ENCODE measurements at places on chromosomes 3 and 15.
A peak's percentile ranks its signal among the peaks of the same experiment; 100 is the strongest.

GRCh38 chr3:102024270-102024904 is 175.1 kb downstream of the NFKBIZ start:
- DNase-seq = no peak

- DNase-seq = no peak
These were observed 33.3 kb downstream of the ATG7 start for GRCh38 chr3:11305509-11305908.

GRCh38 chr3:72516361-72516760 is 331.9 kb downstream of the SHQ1 start:
- no peak for DNase-seq

DNA sequence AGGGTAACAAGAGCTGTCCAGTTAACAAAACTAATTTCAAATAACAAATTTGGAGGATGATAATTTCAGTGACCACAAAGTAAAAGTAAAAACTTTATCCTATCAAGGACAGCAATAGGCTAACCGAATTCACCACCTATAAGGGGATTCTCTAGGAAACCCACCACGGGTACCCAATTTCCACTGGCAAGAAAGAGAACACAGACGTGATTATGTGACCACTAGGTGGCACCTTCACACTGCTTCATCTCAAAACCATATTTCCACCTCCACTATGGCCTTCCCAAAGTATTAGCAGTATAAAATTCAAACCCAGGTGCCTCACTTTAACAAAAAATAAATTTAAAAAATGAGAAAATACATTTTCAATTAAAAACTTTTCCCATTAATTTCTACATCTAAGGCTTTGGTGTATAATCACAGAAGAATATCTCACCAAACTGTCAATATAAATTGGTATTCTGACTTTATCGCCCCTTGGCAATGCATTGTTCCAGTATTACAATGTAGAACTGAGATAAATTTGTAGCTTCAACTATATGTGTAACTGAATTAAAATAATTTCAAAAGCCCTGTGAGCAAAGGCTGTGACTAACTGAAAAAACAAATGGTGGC is 96.5 kb downstream of the FSIP1 start:
- DNase-seq = peak; percentile 39

- DNase-seq = no peak
These were observed 30.9 kb upstream of the MUC13 start for GRCh38 chr3:124965413-124965812.

- no peak for DNase-seq
These were observed 1.9 kb upstream of the PLCD1 start for GRCh38 chr3:38031022-38031994.

GRCh38 chr3:172276103-172276502 is 172.2 kb downstream of the GHSR start:
- DNase-seq = peak; percentile 40

DNA sequence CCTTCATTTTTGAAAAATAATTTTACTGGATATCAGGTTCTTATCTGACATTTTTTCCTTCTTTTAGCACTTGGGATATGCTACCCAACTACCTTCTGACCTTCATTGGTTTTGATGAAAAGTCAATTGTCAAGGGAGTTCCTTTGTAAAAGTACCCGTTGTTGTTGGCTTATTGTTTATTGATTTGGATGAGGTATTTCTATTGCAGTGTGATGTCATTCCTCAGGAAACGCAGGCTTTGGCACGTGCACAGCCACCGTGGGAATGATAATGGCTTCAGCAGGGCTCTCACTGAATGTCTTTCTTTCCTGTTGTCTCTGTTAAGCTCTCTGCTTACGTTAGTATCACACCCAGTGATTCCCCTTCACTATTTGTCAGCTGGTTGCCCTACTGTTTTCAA is 944.6 kb downstream of the CADM2 start:
- DNase-seq = no peak

GRCh38 chr3:15055019-15055557 is 10.0 kb downstream of the MRPS25 start:
- DNase-seq = no peak

GRCh38 chr15:78149805-78150751 is 916 bp downstream of the IDH3A start:
- peak; percentile 24 for DNase-seq

GRCh38 chr3:50661321-50661837 is 13.3 kb upstream of the DOCK3 start:
- no peak for DNase-seq

DNA sequence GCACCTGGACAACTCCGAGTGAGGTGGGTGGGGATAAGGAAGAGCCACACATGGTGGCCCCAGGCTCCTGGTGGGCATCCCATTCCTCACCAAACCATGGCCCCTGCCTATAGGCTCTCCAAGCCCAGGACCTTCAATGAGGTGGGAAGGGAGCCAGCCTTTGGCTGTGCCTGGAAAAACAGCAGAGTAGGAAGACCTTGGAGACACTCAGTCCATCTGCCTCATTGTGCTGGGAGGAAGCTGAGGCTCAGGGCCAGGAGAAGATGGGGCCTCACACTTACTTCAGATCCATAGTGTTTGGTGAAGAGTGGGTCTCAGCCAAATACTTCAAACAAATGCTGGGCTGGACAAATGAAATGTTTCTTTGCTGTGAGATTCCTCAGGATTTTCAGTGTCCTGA is 47.4 kb upstream of the APEH start:
- DNase-seq = no peak

DNA sequence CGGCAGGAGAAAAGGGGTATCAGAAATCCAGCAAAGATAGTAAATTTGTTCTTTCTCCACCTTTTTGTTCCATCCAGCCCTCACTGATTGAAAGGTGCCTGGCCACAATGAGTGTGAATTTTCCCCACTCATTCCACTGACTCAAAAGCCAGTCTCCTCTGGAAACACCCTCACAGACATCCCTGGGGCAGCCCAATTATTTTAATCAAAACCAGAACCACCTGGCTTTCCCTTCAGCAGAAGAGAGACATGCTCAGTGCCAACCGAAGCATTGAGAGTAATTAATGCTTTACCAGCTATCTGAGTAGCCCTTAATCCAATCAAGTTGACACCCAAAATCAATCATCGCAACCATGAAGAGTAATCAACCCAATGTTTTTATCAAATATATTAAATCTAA is 1129.6 kb upstream of the GBE1 start:
- no peak for DNase-seq

DNA sequence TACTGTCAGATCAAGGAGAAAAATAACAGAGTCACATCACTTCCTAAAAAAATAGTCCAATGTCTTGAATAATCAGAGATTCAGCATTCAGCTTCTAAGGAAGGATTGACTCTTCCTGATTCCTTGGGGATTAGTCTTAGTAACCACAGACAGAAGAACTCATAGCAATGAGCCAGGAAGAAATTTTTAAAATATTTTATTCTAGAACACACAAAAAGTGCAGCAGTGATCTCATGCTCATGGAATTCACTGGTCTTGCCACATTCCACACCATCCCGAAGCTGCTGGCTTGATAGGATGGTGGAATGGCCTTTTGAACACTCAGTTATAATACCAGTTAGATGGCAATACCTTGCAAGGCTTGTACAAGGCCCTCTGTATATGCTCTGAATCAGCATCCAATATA is 43.0 kb upstream of the ABI3BP start:
- no peak for DNase-seq

- DNase-seq = no peak
These were observed 16.9 kb downstream of the VPS18 start for GRCh38 chr15:40911141-40911540.

GRCh38 chr15:92889390-92890107 is 10.6 kb upstream of the CHD2 start:
- DNase-seq = no peak

DNA sequence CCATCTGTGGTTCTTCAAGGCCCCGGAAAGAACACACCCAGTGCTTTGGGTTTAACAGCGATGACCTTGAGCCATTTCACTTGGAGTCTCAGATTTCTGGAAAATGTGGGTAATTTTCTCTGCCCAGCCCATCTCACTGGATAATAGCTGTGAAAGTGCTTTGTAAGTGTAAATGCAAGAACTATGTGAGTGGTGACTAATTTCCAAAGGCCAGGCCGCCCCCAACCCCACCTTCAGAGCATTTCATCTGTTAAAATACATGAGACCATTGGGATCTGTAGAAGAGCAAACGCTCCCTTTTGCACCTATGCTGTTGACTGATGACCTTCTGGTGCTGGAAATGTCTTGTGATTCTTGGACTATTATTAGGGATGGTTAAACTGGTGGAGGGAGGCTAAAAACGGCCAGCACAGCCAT is 196.8 kb upstream of the LPP start:
- no peak for DNase-seq

DNA sequence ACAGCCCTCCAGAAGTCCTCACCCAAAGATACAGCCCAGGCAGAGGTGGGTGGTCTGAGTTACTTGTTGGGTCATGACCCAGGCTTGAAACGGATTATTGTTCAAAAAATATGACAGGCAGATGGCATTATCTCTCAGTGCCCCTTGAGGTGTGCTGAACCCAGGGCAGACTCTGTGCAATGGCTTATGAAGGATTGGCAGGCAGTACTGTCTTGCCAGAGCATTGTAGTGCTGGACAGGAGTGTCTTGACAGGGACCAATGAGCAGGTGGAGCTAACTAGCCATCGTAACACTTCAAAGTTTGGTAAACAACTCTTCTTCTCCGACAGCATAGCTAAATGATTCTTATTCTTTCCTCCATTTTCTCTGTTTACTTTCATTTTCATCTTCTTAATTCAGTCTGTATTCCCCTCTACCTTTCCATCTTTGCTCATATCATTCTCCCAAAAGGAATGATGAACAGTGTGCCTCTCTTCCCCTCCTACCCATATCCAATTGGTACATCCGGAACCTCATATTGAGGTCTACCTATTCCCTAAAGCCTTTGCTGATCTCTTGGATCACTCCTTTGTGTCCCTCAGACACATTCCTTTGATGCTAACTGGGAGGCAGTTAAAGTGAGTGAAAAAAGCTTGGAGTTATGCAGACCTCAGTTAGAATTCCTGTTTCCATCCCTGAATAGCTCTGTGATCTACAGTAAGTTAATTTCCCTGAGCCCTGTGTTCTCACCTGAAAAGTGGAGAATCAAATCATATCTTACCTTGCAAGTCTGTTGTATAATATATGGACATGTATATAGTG is 2.6 kb upstream of the IL20RB start:
- no peak for DNase-seq

DNA sequence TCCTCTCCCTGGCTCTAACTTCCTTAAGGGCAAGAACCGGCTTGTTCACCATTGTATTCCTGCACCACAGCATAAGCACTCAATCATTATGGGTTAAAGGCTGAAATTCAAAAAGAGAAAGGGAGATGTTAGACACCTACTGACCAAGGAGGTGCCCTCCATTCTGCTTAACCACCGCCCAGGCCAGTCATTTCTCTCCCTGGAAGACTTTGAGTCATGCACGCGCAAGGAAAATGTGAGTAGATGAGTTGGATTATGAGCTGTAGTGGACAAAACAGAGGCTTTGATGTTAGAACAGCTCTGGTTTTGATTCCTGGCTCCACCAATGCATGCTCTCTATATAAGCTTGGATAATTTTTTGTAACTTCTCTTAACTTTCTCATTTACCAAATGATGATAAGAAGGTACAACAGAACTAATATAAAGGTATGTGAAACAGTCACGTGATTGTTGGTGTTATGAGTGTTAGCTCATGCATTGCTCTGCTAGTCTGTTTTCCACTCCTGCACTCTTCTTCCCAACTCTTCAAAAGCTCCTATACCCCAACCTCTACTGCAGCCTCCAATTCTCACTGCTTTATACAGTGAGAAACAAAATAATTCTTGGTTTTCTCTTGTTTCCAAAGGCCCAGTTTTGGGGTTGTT is 148.4 kb upstream of the ATP11B start:
- no peak for DNase-seq

DNA sequence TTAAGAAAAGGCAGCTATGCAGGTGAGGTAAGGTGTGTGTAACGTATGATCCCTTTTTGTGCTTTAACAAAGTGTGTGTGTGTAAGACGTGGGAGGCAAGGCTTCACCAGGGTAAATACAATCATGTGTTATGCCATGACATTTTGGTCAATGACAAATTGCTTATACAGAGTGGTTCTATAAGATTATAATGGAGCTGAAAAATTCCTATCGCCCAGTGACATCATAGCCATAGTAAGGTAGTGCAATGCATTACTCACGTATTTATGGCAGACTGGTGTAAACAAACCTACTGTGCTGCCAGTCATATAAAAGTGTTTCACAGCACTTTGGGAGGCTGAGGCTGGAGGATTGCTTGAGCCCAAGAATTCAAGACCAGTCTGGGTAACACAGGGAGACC is 60.2 kb upstream of the LCTL start:
- no peak for DNase-seq

- no peak for DNase-seq
These were observed 10.2 kb upstream of the MAPK6 start for GRCh38 chr15:52008698-52009434.

DNA sequence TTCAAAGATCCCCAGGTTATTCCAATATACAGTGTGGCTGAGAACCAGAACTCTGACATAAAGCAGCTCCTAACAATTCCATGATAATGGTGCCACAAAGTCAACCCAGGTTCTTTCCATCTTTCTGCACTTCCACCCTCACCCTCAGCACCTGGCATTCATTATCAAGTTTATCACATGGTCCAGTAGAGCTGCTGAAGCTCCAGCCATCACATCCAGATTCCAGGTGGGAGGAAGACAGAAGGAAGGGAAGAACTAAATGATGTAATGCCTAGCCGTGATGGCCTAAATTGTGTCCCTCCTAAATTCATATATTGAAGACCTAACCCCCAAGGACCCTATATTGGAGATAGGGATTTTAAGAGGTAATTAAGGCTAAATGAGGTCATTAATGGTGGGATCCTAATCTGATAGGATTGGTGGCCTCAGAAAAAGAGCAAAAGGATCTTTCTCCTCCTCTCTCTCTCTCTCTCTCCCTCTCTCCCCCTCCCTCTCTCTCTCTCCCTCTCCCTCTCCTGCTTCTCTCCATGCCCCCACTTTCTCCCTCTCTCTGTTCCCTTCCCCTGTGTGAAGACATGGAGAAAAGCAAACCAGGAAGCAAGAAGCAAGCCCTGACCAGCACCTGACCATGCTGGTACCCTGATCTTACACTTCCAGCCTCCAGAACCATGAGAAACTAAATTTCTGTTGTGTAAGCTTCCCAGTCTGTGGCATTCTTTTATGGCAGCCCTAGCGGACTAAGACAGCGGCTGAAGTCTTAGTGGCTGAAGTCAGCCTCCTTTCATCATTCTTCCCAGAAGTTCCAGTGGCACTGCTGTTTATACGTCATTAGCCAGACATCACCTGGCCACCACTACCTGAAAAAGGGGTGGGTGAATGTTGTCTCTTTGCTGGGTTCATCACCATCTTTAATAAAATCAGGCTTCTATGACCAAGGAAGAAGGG is 369.7 kb upstream of the PROK2 start:
- no peak for DNase-seq

- no peak for DNase-seq
These were observed 51.0 kb upstream of the ATP13A3 start for GRCh38 chr3:194537732-194538247.

DNA sequence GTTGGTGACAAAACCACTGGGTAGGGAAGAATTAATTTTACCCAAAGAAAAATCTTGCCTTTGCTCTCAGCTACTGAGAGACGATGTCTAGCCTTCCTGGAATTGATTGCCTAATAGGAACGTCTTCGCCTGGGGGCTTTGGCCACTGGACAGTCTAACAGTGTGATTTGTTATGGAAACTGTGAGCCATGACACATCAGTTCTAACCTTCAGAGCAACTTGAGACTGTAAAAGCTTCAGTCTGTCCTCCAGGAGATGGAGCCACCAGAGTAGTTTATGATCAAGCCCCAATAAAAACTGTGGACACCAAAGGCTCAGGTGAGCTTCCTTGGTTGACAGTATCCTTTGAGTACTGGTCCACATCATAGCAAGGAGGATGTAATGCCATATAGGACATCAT is 235.8 kb upstream of the TMCO5A start:
- DNase-seq = no peak

- no peak for DNase-seq
These were observed 126.8 kb upstream of the ARHGEF3 start for GRCh38 chr3:56928379-56929068.
